ENCODE measurements at places on chromosomes 3 and 15. TPM values are rescaled to one million over a fixed set of nuclear protein-coding genes. Genes with fewer than 3 reads are reported as not detected.

GRCh38 chr15:97984157-97984556 is 23.7 kb downstream of the ARRDC4 start:
- no peak for DNase-seq

DNA sequence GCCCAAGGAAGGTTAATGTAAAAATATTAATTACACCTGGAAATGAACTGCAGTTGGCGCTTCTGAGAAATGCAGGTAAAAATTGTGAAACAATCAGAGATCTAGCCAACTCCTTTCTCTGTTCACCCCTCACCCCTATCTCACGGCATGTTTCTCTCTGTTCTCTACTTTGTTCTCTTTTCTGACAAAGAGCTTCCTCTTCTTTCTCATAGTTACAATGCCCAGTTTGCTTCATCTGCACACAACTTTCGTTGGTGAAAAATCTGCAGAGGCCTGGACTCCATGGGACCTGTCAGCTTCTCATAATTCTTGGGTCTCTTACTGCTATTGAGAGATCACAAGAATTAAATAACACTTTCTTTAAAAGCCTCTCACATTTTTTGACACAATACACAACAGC is 212.9 kb upstream of the LRRN1 start:
- no peak for DNase-seq

GRCh38 chr3:143414571-143415253 is 295.1 kb downstream of the CHST2 start:
- no peak for DNase-seq

- DNase-seq: no peak
These were observed 488 bp upstream of the IL17RD start for GRCh38 chr3:57165641-57166040.

- peak; percentile 55 for DNase-seq
These were observed 43.2 kb upstream of the UBE2E2 start for GRCh38 chr3:23159929-23160328.

DNA sequence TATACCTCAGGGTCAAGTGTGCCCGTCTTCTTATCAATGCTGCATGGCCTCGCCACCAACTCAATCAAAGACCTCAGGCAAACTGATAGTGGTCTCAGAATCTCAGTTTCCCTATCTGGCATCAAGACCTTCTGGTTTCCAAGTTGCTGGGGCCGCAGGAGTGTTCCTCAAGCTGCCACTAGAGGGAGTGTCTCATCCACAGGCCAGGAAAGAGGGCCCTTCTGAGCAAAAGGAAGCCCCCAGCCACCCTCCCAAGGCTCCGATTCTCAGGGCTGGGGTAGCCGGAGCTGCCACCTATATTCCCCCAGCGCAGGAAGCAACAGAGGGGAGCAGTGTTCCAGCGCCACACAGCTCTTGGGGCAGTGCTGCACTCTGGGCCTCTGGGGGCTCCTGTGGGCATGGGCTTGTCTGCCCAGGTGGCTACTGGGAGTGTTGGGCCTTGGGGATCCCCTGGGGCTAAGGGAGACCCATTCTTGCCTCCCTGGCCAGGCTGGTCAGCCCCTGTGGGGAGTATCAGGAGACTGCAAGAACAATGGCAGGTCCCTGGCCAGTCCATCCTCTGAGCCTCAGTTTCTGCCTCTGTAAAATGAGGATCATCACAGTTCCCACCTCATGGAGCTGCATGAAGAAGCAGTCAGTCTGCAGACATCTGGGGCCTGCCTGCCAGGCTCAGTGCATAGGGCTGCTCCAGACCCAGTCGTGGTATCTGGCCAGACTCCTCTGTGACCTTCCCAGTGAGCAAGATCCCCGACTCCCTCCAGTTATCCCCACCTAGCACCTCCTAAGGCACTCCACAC is 23.4 kb upstream of the SEC13 start:
- DNase-seq: no peak

Gene FBXL22
- 1.3 TPM for polyA plus RNA-seq

Gene SLC51B
- polyA plus RNA-seq: 0.61 TPM

- no peak for DNase-seq
These were observed 33.1 kb downstream of the MRAS start for GRCh38 chr3:138381413-138381901.

GRCh38 chr15:97597801-97598200 is 362.7 kb upstream of the ARRDC4 start:
- no peak for DNase-seq

- DNase-seq: no peak
These were observed 11.5 kb upstream of the PDIA5 start for GRCh38 chr3:123055352-123055751.

Gene ITIH3
- polyA plus RNA-seq: 0.86 TPM

GRCh38 chr3:152780553-152780952 is 54.4 kb upstream of the P2RY1 start:
- DNase-seq: no peak

Gene TERC
- polyA plus RNA-seq: not detected

GRCh38 chr3:186143250-186143649 is 34.4 kb upstream of the ETV5 start:
- DNase-seq: no peak

Gene BFSP2
- not detected for polyA plus RNA-seq

DNA sequence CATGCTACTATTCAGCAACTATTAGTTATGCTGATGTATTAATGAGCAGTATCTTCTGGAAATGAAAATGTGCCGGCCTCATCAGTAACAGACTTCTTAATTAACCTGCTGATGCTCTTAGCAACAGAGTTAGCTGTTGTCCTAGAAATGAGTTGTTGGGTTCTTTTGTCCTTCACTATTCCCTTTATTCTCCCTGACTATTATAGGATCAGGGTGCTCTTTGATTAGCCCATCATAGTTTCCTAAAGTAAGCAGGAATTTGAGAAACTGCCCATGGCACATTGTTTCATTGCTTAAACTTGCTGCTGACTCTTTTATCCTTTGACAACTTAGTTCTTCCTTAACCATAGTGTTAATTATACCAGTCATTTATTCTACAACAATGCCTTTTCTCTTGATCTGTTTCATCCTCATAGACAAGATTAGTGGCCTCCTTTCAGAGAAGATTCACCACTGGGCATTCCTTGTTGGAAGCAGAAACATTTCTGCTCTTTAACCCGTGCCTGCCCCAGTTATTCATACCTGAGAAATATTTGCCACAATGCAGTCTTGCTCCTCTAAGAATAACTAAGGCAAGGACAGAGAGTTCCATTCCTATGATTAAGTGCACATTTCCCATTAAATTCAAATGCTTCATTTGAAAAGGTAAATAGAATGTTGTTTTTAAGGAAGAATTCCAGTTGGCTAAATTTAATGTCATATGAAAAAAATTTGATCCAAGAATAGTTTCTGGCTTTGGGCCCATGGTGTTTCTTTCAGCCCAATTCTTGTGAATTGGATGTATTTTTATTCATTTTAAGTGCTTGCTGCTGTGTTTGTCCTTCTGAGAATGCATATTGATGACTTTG is 573.3 kb upstream of the TBL1XR1 start:
- no peak for DNase-seq

Gene ATP8B4
- 1.0 TPM for polyA plus RNA-seq

GRCh38 chr3:44339181-44340057 is 853 bp downstream of the TCAIM start:
- no peak for DNase-seq

DNA sequence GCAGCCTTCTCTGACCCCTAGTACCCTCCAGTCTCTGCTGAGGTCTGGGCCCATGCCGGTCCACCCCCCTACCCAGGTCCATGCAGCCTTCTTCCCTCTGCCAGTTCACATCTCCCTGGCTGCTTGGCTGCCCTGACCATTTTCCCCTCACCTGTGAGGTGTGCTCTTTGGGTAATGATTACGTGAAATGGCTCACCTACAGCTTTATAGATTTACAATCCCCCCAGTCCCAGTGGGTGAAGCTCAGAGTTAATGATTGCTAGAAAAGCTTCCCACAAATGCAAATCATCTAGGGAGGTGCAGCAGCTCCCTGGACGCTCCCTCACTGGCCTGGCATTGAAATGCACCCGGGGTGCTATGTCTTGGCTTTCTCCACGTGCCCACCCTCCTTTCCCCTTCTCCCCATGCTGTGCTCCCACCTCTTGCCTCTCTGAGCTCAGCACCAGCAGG is 18.7 kb downstream of the PAQR5 start:
- DNase-seq: no peak
